Hypothalamus (tissue), 51 donors: ENCODE measurements at places on chromosomes 5 and 9.
A peak's percentile ranks its signal among the peaks of the same experiment; 100 is the strongest.

DNA sequence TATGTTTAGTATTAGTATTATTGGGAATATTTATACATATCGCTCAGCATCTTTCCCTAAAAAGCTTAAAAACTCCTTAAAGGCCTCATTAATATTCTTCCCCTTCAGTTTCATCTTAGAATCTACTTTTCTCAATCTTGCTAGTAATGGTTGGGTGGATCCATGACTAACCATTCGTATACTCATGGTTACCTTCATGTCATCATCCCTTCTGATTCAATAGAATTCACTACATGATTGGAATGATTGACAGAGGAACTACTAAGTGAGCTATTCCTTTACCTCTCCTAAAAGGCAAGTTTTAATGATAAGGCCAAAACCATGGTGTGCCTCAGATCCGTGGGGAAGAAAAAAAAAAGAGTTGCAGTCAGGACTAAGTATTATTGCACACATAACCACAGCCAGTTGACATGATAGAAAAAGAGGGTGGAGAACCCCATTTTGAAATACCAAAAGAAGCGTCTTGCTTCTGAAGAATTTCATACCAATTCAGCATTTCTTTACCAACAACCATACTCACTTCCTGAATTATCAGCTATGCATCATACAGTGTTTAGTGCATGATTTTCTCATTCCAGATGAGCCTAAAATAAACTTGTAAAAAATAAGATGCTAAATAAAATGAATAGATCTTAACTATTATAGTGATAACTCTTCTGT lies 624.6 kb downstream of the PDE4D start:
- DNase-seq: no peak

DNA sequence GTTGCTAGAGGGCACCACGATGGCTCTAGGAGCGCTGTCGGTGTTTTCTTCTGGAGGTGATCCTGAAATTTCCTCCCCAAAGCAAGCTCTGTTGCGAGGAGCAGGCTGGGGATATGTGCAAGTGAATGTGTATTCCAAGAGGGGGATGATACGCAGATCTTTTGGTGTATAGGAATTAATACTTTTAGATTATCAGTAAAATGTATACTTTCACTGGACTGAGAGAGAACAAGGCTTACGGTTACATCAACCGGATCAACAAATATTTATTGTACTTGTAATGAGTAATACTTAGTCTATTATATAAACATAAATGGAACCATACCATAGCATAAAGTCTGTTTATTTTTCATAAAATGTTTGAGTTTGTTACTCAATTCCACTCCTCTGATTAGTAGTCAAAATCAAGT lies 632 bp upstream of the PRKAA1 start:
- no peak for DNase-seq

- DNase-seq: no peak
Observed at GRCh38 chr5:97148288-97148687, 5.9 kb upstream of the LIX1 start.

- no peak for DNase-seq
Observed at GRCh38 chr9:136011703-136012496, 50.7 kb upstream of the UBAC1 start.

DNA sequence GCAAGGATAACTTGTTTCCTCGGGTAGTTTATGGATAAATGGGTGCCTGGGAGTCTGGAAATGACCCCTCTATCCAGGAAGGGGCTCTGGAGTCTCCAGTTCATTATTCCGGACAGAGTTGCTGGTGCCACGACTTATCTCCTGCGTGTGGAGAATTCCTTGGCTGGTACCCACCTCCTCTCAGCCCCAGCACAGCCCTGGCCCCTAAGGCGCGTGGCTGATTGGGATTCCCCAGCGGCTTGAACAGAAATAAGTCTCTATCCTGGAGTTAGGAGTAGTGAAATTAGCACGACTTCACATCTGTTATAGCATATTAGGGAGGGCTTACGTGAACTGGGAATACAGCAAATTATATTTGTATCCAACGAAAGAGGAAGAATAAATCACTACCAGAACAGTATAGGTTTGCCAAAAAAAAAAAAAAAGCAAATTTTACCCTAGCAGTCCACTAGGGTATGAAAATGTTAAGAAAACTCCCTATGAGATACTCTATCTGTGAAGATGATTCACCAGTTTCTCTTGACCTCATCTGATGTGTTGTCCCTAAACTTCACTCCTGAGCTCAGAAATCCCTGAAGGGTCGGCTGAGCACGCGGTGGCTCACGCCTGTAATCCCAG lies 172.5 kb upstream of the OTULINL start:
- DNase-seq: no peak

GRCh38 chr5:130109152-130109551 lies 204.9 kb downstream of the CHSY3 start:
- DNase-seq: no peak

DNA sequence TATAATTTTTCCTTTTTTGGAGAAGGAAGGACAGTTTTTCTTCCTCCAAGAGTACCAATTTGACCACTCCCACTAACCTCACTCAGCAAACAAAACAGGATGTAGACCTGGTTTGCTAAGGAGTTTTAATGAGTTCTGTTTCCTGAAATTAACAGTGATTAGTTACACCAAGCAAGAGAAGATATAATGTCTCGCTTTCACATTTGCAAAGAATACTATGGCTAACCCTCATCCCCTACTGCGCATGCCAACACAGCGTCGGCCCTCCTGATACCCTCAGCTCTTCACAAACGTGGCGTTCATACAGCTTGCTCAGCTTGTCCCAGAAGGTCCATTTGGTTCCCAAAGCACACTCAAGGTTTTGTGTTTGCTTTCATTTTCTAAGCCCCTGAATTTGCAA lies 41.9 kb upstream of the IPPK start:
- DNase-seq: no peak

DNA sequence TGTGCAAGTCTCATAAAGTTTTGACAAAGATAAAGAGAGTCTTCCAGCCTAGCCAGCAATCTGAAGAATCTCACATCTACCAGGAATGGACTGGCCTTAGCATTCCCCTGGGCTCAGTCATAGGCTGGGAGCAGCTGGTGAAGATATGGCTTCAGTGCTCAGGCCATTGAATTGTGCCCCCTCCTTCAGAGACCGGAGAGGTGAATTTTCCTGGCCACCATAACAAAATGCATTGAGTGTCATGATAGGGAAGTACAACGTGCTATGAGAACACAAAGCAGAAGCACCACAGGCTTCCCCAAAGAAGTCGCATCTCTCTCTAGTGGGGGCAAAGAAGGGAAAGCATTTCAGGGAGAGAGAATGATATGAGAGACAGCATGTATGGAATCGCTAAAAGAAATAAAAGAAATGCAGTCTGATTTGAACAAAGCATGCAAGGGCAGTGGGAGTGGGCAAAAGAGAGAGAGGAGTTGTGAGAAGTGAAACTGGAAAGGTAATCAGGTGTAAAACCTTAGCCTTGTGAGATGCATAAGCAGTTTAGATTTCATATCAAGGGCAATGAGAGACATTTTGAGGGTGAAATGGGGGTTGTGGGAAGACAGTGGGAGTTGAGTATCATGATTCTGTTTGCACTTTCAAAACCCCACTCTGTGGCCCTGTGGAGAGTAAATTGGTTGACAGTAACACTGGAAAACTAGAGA lies 57.1 kb upstream of the NMUR2 start:
- no peak for DNase-seq

DNA sequence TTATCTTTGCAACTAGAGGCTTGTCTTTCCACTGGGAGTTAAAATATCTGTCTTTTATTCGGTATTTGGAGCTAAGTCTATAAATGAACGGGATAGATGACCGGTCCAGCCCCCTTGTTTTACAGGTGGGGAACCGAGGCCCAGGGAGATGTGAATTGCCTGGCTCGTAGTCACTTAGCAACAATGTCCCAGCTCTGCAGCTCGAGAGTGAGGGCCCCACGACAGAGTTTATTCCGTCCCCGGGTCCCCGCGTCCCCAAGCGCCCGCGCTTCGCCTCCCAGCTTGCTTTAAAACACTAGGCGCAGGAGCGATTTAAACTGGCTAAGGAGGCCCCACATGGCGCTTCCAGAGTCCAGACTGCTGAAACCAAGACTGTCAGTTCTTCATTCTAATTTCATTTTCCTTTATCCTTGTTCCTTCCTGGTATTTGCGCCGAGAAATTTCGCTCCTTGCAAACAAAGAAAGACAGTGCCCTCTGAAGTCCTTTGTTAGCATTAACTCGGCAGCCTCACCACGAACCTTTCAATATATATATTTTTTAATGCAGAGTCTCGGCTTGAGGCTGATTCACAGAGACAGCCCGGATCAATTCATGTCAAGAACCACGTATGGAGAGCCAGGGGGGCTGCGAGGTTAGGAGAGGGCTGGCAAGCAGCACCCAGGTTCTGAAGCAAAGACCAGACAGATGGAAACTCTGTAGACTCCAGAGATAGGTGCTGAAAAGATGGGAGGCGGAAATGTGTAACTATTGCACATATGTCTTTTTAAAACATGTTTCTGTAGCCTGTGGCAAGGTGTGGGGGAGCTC lies 1.4 kb upstream of the ENC1 start:
- peak; percentile 23 for DNase-seq

GRCh38 chr5:58551492-58551891 lies 31.4 kb upstream of the RAB3C start:
- no peak for DNase-seq

- peak; percentile 55 for DNase-seq
Observed at GRCh38 chr9:132018957-132019405, 60.7 kb downstream of the MED27 start.

GRCh38 chr5:90932052-90932699 lies 373.6 kb downstream of the ADGRV1 start:
- DNase-seq: no peak
